Stimulated activated CD4-positive, alpha-beta T cell treated with anti-CD3 and anti-CD28 coated beads, Interleukin-15, amount 100 ng/mL, for 1 hour (primary cell): ENCODE measurements at places on chromosomes 1 and 21.

GRCh38 chr1:221829327-221830015 lies 87.6 kb upstream of the DUSP10 start:
- no peak for DNase-seq

DNA sequence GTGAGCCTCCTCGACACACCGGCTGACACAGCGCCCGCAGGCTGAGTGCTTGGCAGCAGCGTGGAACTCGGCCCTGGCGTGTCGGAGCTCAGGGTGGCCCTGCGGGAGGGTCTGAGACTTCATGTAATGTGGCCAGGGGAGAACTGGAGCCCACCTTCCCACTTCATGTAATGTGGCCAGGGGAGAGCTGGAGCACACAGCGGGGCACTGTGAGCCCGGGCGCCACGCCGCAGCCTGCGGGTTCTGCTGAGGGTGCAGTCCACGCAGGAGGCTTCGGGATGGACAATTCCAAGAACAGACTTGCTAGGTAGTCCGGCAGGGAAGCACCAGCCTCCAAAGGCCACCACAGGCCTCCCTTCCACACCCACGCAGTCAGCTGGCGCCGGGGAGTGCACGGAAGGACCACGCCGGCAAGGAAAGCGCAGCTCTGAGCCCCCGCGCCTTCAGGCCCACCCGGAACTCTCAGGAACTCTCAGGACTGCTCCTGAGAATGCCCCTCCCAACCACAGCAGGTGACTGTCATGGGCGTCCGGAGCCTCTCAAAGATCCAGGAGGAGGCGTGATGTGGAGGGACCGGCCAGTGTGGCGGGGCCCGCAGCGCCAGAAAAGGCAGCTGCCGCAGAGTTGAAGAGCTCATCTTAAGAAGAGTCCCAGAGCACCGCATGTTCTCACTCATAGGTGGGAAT lies 19.3 kb upstream of the ADARB1 start:
- no peak for DNase-seq

DNA sequence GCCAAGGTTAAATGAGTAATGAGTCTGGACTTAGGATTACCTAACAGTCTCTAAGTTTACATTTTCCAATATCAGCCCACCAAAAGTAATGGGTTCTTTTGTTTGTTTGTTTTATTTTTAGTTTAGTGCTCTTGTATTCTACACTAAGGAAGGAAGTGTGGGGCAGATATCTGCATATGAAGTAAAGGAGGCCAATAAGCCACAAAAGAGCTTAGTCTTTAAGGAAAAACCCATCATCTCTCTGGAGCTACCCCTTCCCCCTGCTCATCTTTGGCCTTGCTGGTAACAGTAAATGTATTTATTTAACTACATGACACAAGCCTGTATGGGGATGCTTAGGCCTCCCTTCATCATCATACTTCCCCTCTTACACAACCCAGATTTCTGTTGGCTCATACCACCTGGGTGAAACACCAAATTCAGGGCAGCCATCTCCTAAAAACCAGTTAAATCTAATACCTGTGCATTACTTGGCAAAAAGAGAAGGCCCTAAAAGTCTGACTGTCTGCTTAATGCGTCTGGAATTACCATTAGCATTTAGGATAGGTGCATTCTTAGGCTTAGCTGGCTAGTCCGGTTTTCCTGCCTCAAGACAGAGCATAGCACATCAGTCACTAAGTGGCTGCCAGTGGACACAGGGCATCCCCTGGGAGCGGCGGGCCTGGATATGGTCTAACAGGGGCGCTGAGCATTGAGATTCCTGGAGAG lies 96.8 kb upstream of the ADGRL2 start:
- no peak for DNase-seq

DNA sequence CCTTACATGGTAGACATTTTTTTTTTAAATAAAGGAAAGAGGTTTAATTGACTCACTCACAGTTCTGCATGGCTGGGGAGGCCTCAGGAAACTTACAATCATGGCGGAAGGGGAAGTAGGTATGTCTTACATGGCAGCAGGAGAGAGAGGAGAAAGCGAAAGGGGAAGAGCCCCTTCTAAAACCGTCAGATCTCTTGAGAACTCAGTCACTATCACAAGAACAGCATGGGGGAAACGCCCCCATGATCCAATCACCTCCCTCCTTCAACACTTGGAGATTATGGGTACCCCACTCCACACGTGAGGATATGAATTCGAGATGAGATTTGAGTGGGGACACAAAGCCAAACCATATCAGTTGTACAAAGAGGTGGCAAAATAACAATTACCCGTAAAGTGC lies 301.7 kb downstream of the GRIK1 start:
- no peak for DNase-seq

- no peak for DNase-seq
These were observed 22.5 kb upstream of the C1QA start for GRCh38 chr1:22613951-22614350.
